ENCODE measurements at places on chromosomes 2 and 18.
A peak's percentile ranks its signal among the peaks of the same experiment; 100 is the strongest.

- H3K36me3 ChIP-seq = peaks cover 1% of the 10 kb centered on the region
- no peaks in the 10 kb centered on the region for H3K4me1 ChIP-seq
- H3K27me3 ChIP-seq = peaks cover 32% of the 10 kb centered on the region
Observed at GRCh38 chr18:77300579-77300978, 50.9 kb downstream of the GALR1 start.

- H3K36me3 ChIP-seq = peaks cover 9% of the 10 kb centered on the region
- no peak overlapping the region for H3K4me3 ChIP-seq
- no peak overlapping the region for H3K27ac ChIP-seq
- DNase-seq = no peak
- H3K27me3 ChIP-seq = no peaks in the 10 kb centered on the region
- no peaks in the 10 kb centered on the region for H3K4me1 ChIP-seq
Observed at GRCh38 chr18:37179384-37179783, 350.5 kb downstream of the KIAA1328 start.

DNA sequence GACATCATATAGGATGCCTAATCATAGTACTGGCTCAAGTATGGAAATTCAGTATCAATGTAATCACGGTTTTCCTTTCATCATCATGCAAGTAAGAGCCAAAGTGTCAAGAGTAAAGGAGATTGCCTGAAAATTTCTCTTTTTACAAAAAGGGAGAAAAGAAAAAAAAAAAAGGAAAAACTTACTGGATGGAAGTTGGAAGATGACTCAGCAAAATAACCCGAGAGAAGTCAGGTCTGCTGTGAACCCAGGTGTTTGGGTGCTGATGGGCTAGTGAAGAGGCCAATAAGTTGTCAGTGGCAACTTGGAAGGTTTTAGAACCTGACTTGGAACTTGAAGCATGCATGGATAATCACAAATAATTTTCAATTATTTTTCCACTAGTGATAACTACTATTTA is 441.9 kb upstream of the SLC14A2 start:
- no peak overlapping the region for H3K4me3 ChIP-seq
- no peak overlapping the region for H3K27ac ChIP-seq
- H3K27me3 ChIP-seq = peaks cover 17% of the 10 kb centered on the region

DNA sequence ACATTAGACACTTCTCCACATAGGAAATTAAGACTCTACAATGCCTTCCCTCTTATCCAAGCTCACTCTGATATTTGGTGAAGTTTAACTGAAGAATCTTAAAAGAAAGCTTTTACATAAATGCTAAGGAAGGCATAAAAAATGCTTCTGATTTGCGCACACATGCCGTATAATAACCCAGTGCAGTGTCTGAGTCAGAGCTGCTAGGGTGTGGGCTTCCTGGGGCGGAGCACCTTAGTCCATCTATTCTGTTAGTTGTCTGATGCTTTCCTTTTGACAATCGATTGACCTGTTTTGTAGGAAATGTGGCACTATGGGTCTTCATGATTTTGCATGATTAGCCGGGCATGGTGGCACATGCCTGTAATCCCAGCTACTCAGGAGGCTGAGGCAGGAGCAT is 231.5 kb downstream of the AFF3 start:
- no peak for DNase-seq
- no peak overlapping the region for H3K27ac ChIP-seq
- H3K4me3 ChIP-seq = no peak overlapping the region

DNA sequence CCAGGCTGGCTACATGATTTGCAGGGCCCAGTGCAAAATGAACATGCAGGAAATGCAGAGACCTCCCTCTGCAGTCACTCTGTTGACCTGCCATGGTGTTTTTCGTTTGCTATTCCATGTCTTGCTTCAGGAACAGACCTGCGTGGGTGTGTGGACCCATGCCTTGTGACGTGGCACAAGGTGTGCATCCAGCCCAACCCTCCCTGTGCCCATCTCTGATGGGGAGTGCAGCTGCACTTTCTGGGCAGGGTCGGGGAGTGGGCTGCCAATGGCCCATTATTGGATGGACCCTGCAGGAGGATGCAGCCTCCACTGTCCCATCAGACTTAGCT is 33.1 kb downstream of the NAPG start:
- H3K27me3 ChIP-seq = no peaks in the 10 kb centered on the region
- H3K4me3 ChIP-seq = no peak overlapping the region
- H3K4me1 ChIP-seq = peaks cover 11% of the 10 kb centered on the region
- DNase-seq = no peak

DNA sequence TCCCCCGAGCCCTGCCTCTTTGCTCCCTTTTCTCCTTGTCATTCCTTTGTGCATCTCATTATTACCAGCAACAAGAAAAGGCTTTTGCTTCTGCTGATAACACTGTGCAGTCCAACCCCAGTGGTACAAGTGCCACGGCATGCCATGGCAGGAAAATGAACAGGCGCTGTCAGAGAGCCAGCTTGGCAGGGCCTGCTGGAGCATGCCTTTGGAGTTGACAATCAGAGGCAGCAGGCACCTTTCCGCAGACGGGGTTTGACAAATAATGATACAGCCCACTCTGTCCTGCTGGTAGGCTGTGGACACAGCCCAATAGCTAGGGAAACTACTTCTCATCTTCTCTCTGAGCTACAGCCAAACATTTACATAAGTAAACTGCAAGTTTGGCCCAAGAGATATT is 243.9 kb upstream of the LRRTM1 start:
- no peaks in the 10 kb centered on the region for H3K36me3 ChIP-seq
- H3K4me3 ChIP-seq = no peak overlapping the region
- no peaks in the 10 kb centered on the region for H3K27me3 ChIP-seq

DNA sequence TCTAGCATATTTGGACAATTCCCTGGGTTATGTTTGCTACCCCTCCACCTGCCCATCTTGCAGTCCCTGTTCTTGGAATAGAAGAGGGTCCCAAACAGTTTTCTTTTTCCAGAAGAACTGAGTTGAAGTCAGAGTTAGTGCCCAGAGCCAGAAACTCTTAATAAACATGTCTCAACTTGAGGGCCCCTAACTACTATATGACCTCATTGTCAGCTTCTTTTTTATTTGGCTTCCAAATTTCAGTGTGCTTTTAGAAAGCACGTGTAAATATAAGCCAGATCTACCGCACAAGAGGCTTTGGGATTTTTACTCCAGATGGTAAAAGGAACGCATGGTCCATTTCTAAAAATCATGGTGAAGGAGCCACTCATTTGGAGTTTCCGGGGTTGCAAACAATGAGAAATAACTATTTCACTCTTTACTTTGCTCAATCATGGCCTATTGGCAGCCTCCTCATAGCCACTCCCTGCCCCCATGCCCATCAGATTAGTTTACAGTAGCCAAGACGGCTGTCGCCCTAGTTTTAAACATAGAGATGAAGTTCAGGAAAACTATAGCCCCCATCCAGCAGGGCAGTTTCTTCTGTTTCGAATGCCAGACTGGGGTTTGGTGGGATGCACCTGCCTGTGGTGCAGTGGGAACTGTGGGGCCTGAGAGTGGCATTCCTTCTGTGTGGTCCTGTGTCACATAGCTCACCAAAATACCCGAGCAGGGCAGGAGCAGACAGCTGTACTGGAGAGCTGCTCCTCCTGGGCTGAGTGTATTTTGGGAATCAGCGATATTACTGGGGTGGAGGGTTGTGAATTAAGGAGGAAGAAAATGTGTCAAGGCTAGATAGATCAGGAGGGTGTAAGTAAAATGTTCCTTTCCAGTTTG is 1.7 kb downstream of the MAPRE3 start:
- H3K27me3 ChIP-seq = peaks cover 20% of the 10 kb centered on the region
- no peak for DNase-seq
- peaks cover 23% of the 10 kb centered on the region for H3K4me1 ChIP-seq
- H3K36me3 ChIP-seq = peaks cover 6% of the 10 kb centered on the region

DNA sequence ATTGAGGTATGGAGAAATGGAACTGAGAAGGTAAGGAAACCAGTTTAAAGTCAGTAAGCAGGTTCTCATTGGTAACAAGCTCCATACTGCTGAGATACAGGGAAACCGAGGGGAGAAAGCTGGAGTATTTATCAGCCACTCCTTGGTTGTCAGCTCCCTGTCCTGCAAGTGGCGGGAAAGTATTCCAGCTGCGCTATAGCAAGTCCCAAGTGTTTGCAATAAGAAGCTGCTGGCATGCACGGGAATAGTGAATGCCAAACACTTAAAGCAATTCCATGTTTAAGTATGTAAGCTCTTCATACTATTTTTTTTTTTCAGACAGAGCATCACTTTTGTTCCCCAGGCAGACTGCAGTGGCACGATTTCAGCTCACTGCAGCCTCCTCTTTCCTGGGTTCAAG is 1601.1 kb downstream of the SUCLG1 start:
- H3K27ac ChIP-seq = no peak overlapping the region
- no peaks in the 10 kb centered on the region for H3K27me3 ChIP-seq
- no peaks in the 10 kb centered on the region for H3K4me1 ChIP-seq
- no peak for DNase-seq
- no peak overlapping the region for H3K4me3 ChIP-seq

DNA sequence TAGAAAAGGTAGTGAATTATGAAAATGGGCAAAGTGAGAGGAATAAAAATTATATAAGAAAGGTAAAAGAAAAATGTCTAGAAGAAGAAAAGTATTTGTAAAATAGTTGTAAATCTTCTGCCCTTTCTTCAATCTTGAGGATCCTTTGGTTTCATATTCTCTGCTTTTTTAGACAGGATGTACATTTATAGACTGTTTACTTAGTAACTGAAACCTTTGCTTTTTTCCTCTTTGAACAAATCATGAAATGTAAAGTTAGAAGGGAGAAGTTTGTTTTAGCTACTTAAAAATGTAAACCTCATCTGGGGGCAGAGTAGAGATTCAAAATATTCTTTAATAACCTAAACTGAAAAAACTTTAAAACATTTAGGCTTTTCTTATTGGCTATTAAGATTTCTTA is 150.4 kb upstream of the ITGA4 start:
- peak overlapping the region; percentile 99 for H3K27ac ChIP-seq
- peaks cover 61% of the 10 kb centered on the region for H3K4me1 ChIP-seq
- peak overlapping the region; percentile 55 for H3K4me3 ChIP-seq

DNA sequence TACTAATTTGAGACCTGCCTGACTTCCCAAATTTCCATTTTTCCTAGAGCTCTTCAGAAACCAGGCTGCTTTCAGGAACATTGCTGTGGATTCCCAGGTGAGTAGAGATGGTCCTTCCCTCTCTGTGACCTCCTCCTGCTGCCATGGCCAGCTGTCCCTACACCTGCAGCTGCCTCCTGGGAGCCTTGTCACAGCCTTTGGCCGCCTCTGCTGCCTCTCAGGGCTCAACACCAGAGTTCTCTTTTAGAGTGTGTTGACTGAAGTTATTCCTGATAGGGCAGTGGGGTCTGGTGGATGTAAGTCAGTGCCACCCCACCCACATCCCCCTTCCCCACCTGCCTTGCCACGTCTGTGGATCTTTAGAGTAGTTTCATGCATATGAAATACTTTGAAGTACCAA is 22.9 kb downstream of the SPATS2L start:
- H3K4me1 ChIP-seq = no peaks in the 10 kb centered on the region
- no peaks in the 10 kb centered on the region for H3K27me3 ChIP-seq

DNA sequence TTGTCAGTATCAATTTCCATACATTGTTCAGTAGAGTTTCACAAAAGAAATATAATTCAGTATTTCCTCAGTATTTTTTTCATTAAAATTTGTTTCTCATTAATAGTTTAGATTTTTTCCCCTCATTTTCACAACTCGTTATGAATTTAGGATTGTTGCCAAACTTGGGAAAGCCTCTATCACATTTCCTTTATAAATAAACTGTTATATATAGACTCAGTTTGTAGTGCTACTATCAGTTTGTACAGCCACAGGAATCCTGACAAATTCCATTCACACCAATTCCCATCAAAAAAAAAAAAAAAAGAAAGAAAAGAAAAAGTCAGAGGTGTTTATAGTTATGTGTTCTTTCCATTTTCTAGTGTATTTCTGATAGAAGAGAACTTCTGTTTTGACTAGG is 123.3 kb upstream of the DCC start:
- no peaks in the 10 kb centered on the region for H3K36me3 ChIP-seq
- no peaks in the 10 kb centered on the region for H3K4me1 ChIP-seq
- no peaks in the 10 kb centered on the region for H3K27me3 ChIP-seq
- no peak overlapping the region for H3K27ac ChIP-seq
- H3K4me3 ChIP-seq = no peak overlapping the region
- DNase-seq = no peak

GRCh38 chr2:230706053-230706521 is 6.6 kb upstream of the CAB39 start:
- H3K4me3 ChIP-seq = no peak overlapping the region
- peaks cover 10% of the 10 kb centered on the region for H3K4me1 ChIP-seq
- H3K27ac ChIP-seq = no peak overlapping the region
- H3K27me3 ChIP-seq = no peaks in the 10 kb centered on the region
- DNase-seq = no peak
- H3K36me3 ChIP-seq = no peaks in the 10 kb centered on the region

Data from central memory CD8-positive, alpha-beta T cell (primary cell).